ENCODE measurements at places on chromosomes 11 and 22. TPM values are rescaled to one million over a fixed set of nuclear protein-coding genes. Genes with fewer than 3 reads are reported as not detected.

GRCh38 chr22:44129619-44129976 lies 51.1 kb upstream of the PARVG start:
- DNase-seq = no peak

DNA sequence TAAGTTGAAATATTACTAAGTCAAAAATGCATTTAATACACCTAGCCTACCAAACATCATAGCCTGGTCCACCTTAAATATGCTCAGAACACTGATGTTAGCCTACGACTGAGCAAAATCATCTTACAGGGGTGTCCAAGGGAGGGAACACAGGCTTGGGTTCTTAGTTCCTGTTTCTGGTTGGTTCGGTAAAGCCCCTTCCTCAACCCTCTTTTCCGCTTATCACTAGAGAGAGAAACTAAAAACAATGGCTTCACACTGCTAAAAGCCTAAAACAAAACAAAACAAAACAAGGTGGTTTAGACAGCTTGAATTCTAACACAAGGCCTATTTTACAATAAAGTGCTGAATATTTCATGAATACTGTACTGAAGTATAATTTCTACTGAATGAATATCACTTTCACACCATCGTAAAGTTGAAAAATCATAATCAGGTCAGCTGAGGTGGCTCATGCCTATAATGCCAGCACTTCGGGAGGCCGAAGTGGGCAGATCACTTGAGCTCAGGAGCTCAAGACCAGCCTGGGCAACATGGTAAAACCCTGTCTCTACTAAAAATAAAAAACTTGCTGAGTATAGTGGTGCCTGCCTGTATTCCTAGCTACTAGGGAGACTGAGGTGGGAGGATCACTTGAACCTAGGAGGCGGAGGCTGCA lies 118.0 kb downstream of the SIK3 start:
- no peak for DNase-seq

DNA sequence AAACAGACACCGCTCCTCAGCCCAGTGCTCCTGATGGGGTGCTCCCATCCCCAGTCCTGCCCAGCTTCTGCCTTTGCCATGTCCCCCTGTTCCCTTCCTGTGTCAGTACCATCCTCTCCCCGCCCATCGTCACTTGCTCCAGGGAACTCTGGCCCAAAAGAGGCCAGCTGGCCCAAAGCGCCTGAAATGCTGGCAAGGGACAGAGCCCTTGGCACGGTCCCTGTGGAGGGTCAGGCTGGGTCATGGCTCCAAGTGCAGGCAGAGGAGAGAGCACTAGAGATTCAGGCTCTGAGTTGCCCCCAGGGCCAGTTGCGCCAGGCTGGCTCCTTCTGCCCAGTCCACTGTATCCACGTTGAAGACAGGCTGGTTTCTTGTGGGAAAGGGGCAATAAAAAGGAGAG lies 8.4 kb upstream of the HDHD5 start:
- no peak for DNase-seq

GRCh38 chr22:36818010-36818642 lies 1.3 kb upstream of the PVALB start:
- no peak for DNase-seq

DNA sequence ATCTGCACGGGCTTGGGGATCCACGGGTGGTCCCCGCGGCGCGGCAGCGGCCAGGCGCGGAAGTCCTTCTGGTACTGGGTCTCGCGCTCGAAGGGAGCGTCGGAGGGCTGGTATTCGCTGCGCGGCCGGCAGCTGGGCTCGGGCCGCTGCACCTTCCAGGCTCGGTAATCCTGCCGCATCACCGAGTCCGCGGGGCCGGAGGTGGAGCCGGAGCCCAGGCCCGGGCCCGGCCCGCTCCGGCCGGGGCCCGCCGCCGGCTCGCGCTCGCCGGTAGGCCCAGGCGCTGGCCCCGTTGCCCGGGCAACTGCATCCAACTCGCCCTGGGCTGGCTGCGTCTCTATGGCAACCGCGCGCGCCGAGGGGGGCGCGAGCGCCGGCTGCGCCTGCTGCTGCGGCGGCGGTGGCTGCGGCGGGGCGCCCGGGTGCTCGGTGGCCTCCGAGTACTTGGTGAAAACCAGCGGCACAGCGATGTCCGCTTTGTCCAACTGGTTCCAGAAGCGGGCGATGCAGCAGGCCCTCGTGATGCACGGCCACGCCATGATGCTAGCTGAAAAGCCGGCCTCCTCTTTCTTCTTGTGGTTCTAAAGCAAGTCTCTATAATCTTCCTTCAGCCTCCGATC lies 897 bp downstream of the MAP6 start:
- peak; percentile 70 for DNase-seq

- no peak for DNase-seq
Observed at GRCh38 chr11:93783765-93784144, 327 bp upstream of the MED17 start.

- no peak for DNase-seq
Observed at GRCh38 chr11:77129842-77130756, 2.1 kb downstream of the MYO7A start.

GRCh38 chr22:44448271-44448830 lies 49.7 kb downstream of the RTL6 start:
- DNase-seq = peak; percentile 59

GRCh38 chr11:85196968-85197367 lies 430.2 kb downstream of the DLG2 start:
- DNase-seq = no peak

DNA sequence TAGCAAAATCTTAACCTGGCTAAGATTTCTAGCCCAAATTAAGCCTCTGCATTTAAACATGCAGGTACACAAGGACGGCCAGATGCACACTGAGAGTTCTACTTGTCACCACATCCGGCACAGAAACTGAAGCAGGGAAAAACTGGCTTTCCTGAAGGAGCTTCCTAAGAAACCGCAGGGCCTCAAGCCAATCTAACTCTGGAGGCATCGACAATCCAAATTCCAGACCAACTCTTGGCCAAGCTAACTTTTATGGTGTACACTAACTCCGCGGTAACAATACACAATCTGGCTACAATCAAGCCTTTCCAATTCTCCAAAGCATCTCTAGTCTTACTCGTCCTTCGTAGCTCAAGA lies 1.2 kb downstream of the MSANTD2 start:
- peak; percentile 50 for DNase-seq

DNA sequence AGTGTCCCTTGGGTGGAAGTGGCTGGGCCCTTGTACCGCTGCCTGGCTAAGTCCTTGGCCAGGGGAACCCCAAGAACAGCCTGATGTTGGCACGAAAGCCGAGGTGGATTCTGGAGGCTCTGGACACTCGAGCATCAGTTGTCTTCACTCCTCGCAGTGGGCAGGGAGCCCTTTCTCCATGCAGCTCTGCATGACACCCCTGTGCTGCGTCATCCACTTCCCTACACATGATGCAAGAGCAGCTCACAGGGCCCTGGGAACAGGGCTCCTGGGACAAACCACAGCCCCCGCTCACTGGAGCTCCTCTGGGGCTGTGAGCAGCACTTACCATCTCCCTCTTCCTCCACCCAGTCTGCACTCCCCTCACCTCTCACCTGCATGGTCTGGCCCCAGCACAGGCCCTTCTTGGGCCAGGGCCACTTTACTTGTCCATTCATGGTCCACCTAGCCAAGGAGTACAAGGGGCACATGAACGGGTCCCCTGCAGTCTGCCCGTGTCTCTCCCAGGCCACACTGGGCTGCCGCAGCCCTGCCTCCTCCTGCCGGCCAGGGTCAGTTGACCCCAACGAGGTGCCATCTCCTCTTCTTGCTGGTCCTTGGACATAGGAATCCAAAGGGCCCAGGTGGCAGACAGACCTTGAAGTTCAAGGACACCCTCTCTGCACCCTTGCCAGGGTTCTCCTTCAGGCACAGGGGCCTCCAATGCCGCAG lies 66.5 kb downstream of the IGF2 start:
- DNase-seq = no peak

DNA sequence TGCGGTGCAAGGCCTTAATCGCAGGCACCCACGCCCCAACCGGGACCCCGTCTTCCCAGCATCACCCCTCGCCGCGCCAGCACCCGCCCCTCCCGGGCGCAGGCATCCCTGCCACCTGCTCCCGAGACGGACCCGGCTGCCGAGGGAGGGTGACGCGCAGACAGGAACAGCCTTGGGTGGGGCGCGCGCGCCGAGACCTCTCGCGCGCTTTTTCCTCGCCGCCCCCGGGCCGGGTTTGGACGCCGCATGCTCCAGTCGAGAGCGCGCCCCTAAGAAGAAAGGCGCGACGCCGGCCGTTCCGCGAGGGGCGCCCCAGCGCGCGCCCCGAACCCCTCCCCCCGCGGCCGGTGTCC lies 504 bp downstream of the CFL1 start:
- no peak for DNase-seq

The TMEM191C gene
- 1.7 TPM for total RNA-seq

The C2CD3 gene
- total RNA-seq = 39.6 TPM

The SLC5A4 gene
- 0.19 TPM for total RNA-seq

The MPZL2 gene
- not detected for total RNA-seq

The MS4A3 gene
- total RNA-seq = not detected

All from A673 (cell line).